AG04450 (cell line): ENCODE measurements at places on chromosomes 3 and 15.

GRCh38 chr15:77998592-77998991, 78.9 kb downstream of the TBC1D2B start:
- no peak for DNase-seq

GRCh38 chr3:62758296-62759066, 116.7 kb downstream of the CADPS start:
- DNase-seq: no peak

DNA sequence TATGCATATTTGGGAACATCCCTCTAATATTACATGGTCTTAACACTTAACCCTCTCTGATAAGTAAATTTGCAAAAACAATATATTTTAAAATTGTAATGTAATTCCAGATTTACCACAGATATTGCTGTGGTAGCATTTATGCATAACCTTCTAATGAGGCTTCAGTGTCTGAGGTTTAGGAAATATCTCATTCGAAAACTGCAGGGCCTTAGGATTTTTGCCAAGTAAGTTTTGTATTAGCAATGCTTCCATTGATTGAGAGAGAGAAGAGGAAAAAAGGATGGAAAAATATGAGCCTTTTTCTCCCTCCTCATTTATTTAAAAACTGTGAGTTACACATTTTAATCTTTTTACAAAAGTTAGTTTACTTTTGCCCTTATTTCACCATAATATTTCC, 294.6 kb downstream of the EPHA3 start:
- DNase-seq: no peak

DNA sequence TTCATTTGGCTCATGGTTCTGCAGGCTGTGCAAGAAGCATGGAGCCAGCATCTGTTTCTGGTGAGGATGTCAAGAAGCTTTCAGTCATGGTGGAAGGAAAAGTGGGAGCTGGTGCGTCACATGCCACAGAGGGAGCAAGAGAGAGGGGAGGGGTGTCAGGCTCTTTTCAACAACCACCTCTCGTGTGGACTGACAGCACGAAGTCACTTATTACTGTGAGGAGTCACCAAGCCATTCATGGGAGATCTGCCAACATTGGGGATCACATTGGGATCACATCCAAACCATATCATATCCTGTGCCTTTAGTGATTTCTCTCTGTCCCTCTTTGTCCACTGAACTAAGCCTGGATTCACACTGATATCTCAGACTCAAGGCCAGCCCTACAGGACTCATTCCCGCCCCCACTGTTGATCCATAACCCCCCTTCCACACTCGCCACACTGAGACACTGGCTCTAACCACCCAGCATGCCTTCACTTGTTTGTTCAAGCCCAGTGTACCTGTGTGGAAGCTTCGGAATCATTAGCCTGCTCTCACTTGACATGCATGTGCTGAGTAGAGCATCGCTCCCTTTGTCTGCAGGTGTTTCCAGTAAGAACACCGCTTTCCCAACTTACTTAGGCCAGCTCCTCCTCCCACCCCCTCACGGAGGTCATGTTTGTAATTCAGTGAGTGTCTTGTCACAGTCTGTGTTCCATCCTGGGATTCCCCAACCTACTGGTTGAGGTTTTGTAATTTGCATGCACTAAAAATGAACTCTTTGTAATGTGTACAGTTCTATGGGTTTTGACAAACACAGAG, 132.2 kb downstream of the KLF13 start:
- no peak for DNase-seq

DNA sequence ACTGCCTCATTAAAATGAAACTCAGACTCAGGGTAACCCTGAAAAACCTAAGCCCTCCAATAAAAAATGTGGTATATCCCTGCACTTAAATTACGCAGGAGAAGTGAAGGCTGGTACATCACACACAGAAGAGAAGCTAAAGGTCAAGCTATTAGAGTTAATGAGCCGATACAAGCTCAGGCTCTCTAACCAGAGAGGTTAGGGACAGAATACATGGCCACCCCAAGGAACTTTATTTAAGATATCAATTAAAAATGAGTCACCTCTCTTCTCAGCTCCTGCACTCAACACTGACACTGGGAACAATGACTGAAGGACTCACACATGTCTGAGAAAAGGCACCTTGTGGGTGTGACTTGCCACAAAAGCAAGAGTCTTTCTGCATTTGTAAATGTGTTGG, 800.6 kb upstream of the CFAP20DC start:
- DNase-seq: no peak

DNA sequence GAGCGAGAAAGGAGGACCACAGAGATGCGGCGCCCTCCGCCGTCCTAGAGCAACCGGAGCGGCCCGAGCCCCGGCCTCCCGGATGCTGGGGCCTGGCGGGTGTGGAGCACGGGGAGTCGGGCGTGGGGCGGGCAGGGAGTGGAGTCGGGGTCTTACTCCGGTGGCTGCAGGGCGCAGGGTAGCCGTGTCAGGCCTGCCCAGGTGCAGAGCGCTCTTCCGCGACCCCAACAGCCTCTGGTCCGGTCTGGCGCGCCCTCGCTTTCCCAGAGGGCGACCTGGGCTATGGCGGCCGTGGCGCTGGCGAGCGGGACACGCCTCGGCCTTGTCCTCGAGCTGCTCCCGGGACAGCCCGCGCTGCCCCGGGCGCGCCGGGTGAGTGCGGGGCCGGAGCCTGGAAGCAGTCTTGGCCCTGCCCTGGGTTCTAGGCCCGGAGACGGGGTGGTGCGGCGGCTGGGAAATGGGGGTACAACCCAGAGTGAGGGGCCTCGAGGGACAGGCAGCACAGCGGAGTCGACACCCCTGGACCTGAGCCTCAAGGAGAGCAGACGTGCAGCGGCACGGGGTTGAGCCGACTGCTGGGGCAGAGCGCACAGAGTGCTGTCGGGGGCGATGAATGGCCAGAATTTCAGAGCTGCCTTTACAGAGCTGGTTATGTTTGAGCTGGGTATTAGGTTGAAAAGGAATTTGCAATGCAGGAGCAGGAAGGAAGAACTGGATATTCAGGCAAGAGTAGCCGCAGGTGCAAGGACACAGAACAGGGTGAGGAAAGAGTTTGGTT, at the start of gene ZNF662:
Gene ZNF662, plus strand, starts transcription at position 73 of the 778 bp plus-strand sequence. CDS start 1,973 bp downstream, outside the sequence.
- DNase-seq: no peak

DNA sequence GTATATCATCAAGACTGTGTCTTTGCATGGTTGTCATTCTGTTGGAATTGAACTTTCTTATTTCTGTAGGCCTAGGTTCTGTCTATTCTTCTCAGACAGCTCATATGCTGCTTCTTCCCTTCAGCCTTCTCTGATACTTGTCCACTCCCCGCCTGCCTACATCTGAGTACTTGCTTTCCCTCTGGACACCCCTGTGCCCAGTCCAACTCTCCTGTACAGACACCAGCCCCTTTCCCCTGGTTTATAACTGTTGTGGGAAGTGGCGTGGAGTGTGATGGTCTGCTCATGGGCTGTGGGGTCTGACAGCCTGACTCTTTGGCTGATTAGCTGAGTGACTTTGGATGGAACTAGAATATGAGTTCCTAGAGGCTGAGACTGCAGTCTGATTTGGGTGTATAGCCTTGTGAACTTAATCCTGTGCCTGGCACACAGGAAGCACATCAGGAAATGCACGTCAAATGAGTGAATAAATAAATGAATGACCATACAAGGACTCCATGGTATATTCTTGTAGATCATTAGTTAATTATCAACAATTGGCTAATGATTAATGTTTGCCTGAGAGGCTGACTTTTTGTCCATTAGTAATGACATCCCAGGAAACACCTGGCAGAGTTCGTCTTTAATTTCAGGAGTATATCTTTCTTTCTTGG, 11.8 kb downstream of the CACNA1D start:
- no peak for DNase-seq

DNA sequence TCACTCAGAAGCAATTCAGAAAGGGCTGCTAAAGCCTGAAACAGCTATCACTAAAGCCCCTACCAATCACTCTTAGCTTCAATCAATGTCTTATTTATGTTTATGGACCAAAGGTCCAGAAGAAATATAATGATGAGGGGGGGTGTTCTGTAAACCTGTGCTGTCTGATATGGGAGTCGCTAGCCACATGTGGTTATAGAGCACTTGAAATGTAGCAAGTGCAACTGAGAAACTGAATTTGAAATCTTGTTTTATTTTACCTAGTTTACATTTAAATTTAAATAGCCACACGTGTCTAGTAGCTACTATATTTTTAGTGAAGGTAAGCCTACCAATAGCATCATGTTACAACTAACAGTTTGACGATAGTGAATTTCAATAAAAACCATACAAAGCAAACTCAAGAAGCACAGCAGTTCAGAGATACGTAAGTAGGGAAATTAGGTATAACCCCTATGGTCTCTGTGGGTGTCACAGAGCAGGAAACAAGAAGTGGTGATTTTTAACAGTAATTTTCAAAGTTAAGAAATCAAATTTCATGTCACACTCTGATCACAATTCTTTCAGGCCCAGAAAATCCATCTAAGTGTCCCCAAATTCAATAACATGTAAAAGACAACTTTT, 3.6 kb downstream of the POU1F1 start:
- no peak for DNase-seq

DNA sequence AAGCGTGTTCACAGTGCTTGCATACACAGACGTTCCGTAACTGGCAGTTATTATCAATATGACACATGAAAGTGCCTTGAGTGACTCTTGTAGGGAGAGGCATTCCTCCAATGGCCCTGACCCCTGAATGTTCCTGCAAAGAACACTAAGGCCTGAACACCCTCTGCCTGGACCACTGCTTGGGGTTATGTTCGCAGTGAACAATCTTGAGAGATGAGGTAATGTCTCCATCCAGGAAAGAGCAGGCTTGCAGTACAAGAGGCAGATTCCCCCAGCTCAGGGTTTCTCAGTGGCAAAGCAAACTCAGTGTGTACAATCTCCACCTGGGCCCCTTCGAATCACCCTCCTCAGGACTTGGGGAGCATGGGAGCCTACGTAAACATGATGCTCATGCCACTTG, 324.6 kb downstream of the MAGI1 start:
- DNase-seq: peak; percentile 20

GRCh38 chr15:48522911-48523310, 122.6 kb downstream of the FBN1 start:
- DNase-seq: no peak

DNA sequence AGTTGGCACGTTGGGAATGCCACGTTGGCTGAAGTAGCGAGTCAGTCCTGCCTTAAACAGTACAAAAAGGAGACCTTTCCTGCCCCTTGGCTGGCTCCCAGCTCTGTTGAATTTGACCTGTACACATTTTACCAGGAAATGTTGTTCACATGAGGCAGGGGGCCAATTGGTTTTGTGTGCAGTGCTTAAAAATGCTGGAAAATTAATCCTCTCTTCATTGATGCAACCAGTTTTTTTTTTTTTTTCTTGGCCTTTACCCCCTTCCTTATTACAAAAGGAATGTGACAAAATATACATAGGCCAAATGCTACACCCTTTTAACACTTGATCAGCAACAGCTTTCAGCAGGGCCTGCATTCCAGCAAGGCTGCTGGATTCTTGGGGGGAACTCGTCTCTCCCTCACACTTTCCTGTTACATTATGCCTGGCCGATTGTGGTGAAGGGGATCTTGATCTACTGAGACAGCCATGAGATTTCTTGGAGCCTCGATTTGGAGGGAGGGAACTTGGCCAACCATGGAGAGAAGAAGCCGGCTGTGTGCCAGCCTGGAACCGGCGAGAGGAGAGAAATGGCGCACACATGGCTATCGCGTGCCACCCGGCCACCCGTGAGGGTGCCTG, 93.1 kb downstream of the DNASE1L3 start:
- DNase-seq: no peak

- DNase-seq: no peak
Measured at GRCh38 chr3:61704807-61705206, 143.4 kb downstream of the PTPRG start.

DNA sequence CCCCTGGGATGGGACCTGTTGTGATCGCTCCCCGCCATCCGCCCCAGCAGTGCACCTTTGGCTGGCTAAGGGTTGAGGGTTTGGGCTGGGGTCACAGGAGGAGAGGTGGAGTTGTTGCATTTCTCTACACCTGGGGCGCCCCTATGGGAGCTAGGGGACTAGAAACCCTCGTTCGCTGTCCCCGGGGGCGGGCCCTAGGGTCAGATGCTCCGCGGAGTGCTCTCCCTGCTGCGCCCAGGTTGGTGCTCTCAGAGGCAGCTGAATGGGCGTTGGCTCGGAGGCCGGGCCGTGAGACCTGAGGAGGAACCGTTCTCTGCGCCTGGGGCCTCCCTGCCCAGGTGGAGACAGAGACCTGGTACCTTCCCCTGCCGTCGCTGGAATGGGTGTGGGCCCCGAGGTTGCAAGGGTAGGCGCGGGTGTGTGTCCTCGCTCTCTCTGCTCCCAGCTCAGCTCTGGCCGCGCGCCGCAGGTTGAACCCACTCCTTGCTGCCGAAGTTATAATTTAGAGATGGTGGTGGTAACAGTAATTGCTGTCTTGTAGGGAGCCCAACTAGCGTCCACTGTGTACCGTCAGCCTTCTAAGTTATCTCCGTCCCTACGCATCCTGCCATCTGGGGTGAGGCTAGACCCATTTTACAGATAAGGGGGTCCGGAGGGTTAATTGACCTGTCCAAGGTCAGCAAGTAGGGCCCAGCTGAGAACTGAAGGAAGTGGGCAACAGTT, 965 bp downstream of the FLNB start:
- no peak for DNase-seq

GRCh38 chr3:50154840-50155490, at the start of gene SEMA3F:
SEMA3F (plus strand) TSS chr3:50155324; CDS start chr3:50159623, 4,299 bp downstream.
- no peak for DNase-seq

GRCh38 chr3:139774560-139775302, 97.0 kb upstream of the NMNAT3 start:
- no peak for DNase-seq

- DNase-seq: no peak
Measured at GRCh38 chr15:49427372-49427771, 4.3 kb downstream of the FGF7 start.

GRCh38 chr3:107260207-107260606, 117.0 kb upstream of the CCDC54 start:
- DNase-seq: no peak

GRCh38 chr3:107662586-107662985, 139.8 kb downstream of the BBX start:
- DNase-seq: no peak

DNA sequence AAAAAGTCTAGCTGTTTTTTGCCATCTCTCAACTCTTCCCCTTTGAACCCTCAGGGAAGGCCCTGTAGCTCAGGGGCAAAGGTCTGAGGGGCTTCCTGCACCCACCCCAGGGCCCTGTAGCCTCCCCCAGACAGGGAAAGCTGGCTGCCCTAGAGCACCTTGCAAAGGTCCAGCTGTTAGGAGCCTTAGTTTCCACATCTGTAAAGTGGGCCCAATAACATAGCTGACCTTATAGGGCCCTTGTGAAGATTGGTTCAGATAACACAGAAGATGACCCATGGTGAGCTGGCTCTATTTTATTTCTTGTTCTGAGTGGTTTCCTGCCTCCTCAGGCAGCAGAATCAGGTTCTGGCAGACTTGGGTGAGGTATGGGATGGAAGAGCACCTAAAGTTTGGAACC, 55.2 kb upstream of the SMAD6 start:
- DNase-seq: no peak

DNA sequence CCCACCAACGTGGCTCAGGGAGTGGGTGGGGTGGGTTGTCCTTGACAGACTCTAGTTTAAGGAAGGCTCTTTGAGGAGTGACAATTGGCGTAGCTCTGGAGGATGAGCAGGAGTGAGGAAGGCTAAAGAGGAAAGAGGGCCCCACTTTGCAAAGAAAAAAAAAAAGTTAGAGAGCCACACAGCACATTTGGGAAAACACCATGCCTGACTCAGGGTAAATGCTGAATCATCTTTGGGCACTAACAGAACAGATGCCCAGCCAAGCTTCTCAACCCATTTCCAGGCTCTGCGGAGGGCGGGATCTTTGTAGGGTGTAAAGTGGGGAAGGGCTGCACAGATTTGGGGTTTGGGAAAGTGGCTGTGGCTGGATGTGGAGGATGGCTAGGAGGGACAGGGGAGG, 179.1 kb upstream of the RGMA start:
- DNase-seq: no peak
